Ascending aorta (tissue), 2 donors: ENCODE measurements at places on chromosomes 3 and 15. TPM values are rescaled to one million over a fixed set of nuclear protein-coding genes. Genes with fewer than 3 reads are reported as not detected.

DNA sequence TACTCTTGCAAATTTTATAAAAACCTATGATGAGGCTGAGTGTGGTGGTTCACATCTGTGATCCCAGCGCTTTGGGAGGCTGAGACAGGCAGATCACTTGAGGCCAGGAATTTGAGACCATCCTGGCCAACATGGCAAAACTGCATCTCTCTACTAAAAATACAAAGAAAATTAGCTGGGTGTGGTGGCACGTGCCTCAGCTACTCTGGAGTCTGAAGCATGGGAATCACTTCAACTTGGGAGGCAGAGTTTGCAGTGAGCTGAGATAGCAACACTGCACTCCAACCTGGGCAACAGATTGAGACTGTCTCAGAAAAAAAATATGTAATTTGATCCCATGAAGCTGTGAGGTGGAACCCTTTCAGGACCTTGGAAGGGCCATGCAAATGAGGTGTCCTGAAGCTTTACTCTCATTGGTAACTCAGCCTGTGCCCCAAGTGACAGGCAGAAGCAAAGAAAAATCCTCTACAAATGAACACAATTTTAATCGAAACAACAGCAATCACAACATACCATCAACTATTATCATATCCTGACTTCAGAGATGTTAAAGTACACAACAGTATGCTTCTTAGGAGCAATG is 84.6 kb upstream of the CDV3 start:
- no peak overlapping the region for H3K4me3 ChIP-seq
- DNase-seq = no peak
- H3K27me3 ChIP-seq = no peaks in the 10 kb centered on the region
- no peaks in the 10 kb centered on the region for H3K4me1 ChIP-seq

The PPIP5K1 gene
- total RNA-seq = 99.2 TPM

The CAMK1 gene
- total RNA-seq = 82.9 TPM

GRCh38 chr3:82355228-82355627 is 593.8 kb upstream of the GBE1 start:
- H3K36me3 ChIP-seq = no peaks in the 10 kb centered on the region
- H3K4me1 ChIP-seq = no peaks in the 10 kb centered on the region
- DNase-seq = no peak
- no peaks in the 10 kb centered on the region for H3K27me3 ChIP-seq
- no peak overlapping the region for H3K4me3 ChIP-seq

The COLQ gene
- 4.6 TPM for total RNA-seq

DNA sequence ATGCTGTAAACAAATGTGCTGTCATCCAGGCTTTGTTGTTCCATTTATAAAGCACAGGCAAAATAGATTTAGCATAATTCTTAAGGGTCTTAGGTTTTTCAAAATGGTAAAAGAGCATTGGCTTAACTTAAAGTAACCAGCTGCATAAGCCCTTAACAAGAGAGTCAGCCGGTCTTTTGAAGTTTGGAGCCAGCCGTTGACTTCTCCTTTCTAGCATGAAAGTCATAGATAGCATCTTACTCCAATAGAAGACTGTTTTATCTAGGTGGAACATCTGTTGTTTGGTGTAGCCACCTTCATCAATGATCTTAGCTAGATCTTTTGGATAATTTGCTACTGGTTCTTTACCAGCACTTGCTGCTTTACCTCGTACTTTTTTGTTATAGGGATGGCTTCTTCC is 297.5 kb upstream of the DCBLD2 start:
- H3K27me3 ChIP-seq = no peaks in the 10 kb centered on the region
- DNase-seq = no peak
- H3K4me3 ChIP-seq = no peak overlapping the region
- H3K27ac ChIP-seq = no peak overlapping the region
- no peaks in the 10 kb centered on the region for H3K4me1 ChIP-seq
- H3K36me3 ChIP-seq = no peaks in the 10 kb centered on the region
